ENCODE measurements at places on chromosomes 7 and 10.

- no peak for DNase-seq
Observed at GRCh38 chr10:132452216-132452650, 55.2 kb downstream of the PWWP2B start.

DNA sequence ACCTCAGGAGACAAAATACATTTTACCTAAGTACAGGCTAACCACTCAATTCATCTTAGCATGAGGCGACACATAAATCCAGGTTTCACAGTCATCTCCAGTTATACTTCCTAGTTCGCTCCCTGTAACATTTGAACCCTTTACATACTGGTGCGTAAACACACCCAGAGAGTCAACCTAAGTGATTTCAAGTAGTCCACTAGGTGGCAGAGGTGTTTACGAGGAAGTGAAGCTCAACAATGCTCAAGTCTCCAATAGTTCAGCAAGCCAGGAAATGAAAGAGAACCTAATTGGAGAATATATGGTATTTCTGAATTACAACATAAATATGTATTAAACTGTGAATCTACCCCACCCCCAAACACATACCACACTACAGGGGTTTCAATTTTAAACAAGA, 76.3 kb upstream of the ABCB5 start:
- DNase-seq = no peak

GRCh38 chr7:381211-382042, 91.5 kb downstream of the FOXL3 start:
- peak; percentile 32 for DNase-seq

GRCh38 chr10:100645613-100646392, 99.6 kb upstream of the PAX2 start:
- DNase-seq = no peak

DNA sequence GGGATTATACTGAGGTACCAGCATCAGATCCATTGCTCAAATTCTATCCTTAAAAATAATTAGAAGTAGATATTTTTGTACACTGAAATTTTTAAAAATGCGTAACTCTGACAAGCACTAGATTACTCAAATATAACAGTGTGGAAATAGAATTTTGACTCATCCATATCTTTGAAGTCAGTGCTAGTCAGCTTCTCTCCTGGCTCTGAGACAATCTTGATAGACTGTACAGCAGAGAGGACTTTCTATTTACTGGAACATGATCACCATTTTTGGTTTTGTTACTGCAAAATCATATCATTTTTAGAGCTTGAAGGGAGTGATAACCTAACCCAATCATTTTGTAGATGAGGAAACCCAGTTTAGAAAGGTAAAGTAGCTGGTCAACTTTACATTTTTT, 195.0 kb downstream of the MTERF1 start:
- DNase-seq = no peak

DNA sequence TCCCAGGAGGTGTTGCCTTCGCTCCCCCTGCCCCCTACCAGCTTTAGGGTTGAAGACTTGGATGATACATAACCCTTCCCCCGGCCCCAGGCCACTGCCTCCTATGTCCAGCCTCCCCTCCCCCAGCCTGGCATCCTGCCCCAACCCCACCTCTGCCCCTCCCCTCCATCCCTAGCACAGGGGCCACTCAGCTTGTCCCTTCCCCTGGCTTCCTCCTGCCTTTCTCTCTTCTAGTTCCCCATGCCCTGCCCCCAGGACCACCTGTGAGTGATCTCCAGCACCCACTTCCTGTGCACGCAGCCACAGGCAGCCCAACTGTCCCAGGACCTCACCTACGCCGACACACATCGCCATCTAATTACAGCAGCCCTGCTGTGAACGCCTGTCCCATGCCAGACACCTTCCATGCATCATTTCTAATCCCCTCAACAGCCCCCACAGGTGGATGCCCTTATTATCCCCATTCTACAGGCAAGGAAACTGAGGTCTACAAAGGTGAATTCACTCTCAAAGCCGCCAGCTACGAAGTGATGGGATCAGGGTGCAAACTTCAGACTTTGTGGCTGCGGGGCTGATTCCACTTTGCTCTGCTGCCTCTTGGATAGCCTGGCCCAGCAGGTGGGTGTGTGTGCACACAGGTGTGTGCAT, 82.4 kb upstream of the CHST15 start:
- DNase-seq = no peak

GRCh38 chr7:92155108-92155739, 20.9 kb upstream of the CYP51A1 start:
- no peak for DNase-seq

- no peak for DNase-seq
Observed at GRCh38 chr7:38746438-38746837, 115.3 kb upstream of the AMPH start.

- DNase-seq = no peak
Observed at GRCh38 chr10:6958711-6959110, 378.6 kb upstream of the PRKCQ start.

- DNase-seq = no peak
Observed at GRCh38 chr10:54133203-54133602, 667.8 kb downstream of the PCDH15 start.

- no peak for DNase-seq
Observed at GRCh38 chr7:84705079-84705478, 481.8 kb downstream of the SEMA3D start.

DNA sequence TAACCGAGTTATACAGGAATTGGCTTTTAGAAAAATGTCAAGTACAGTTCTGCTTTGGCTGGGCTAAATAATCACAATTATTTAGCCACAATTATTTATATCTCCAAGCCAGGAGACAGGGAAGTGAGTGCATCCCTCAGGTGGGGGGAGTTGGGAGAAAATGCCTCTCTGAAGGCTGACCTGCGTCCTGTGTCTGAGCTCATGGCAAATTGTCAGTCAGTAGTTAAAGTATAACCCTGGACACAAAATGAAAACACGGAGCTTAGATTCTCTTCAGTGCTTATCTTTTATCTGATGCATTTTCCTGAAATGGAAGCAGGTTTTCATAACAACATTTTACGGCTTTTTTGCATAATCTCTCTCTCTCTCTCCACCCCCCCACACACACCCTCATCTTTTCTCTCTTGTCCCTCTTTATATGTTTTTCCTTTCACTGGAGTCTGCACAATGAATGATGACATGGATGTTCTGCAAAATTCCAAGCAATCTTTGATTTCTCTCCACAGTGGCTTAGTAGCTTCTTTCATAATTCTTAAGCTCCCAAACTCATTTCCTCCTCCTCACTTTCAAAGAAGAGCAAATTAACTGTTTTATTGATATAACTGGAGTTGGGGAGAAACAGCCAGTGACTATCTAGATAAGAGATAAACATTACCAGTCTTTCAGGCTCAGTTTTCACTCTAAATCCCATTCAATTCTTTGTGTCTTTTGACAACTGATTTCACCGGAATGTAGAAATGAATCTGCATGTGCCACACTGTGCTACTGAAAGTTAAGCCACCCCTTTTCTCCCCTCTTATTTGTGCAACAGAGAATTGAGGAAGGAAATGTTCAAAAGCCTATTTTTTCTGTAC, 521.4 kb upstream of the GHITM start:
- no peak for DNase-seq

DNA sequence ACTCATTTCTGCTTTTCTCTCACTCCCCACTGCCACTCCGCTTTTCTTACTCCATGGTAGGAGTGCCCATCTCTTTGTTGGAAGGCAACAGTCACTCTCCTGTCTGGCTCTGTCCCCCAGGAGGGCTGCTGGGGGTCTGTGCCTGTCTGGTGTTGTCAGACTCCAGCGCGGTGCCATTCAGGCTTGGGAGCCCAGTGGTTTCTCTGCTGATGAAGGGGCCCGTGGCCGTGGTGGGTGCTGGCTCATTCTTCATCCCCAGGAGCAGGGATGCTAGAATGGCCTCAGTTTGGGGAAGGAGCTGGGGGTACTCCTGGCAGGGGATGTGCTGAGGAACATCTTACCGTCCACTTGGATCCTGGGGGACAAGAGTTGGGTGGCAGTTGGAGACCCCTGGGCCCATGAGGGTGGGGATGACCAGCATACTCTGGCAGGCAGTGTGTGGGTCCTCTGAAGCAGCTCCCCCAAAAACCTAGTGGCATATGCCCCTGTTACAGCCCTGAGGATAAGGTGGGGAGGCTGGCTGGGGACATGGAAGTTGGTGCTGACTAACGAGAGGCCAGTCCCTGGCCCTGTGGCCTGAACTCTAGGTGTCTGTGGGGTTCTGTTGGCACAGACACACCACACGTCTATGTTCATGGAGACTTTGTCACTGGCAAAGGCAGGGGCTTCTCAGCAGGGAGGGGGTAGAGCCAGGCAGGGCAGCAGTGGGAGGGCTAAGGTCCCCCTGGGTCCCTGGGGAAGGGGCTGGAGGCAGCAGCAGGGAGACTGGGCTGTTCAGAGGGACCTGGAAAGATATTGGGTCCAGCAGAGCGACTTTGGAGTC, 102.8 kb upstream of the RET start:
- DNase-seq = no peak

DNA sequence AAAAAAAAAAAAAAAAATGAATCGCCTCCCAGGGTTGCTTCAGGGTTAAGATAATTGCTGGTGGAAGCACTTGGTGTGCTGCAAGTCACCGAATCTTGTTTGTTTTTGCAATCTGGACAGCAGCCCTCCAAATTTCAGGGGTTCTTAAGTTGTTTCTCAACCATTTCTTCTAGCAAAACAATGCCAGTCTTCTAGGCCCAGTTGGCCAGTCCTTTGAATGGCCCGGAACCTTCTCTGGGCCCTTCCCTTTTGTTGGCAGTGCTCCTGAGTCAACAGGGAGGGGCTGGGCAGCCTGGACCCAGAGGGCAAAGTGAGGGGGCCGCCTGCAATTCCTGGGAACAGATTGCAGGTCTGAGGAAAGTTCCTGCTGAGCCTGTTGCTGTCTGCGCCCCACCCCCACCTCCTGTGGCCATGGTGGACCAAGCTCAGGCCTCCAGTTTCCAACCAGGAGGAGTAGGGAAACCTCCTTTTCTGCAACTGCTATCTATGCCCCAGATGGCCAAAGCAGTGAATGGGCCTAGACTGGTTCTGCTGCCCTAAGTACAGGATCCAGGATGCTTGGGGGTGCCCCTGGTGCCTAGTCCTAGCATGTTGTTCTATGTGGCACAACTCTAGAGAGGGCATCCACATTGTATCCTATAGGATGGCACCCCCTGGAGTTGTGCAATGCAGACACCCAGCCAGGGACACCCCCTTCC, 31.4 kb upstream of the PDCD4 start:
- DNase-seq = no peak

DNA sequence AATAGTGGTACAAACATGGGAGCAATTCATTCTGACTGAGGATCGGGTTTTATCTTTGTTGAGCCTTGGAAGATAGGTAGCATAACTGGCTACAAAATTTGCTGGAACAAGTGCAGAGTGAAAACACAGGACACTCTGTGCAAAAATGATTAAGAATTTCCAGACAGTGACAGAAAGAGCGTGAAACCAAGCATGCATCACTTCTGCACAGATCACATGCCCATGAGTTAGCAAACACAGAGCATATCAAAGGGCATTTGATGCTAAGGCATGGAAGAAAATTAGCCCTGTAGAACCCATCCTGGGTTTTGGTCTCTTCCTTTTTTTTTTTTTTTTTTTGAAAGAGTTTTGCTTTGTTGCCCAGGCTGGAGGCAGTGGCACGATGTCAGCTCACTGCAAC, 28.3 kb downstream of the TECTB start:
- no peak for DNase-seq

DNA sequence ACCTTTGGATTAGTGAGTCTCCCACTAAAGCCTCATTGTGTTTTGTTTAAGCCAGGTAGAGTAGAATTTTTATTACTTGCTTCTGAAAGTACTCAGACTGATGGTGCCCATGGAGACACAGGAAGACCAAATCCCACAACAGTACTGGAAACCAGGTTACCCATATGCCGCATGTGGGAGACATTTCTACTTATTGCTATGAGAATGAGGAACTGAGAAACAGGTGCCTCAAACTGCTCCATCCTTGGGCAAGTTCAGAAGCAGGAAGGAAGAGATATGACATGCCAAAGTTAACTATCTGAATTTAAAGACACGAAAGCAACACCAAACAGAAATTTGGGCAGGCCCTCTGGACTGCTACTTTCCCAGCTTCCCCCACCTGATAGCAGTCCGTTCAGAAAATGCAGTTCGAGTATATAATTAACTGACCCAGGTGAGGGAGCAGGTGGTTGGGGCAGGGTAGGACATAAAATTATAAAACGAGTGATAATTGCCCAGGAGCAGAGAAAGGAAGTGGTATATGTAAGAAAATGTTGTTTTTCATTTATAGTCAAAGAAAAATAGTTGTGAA, 382.3 kb upstream of the MTPN start:
- no peak for DNase-seq

- no peak for DNase-seq
Observed at GRCh38 chr7:28142650-28143049, 37.9 kb downstream of the JAZF1 start.

- no peak for DNase-seq
Observed at GRCh38 chr7:94897541-94897940, 9.9 kb upstream of the PPP1R9A start.

GRCh38 chr7:6262221-6262620, 10.2 kb downstream of the CYTH3 start:
- DNase-seq = no peak

- DNase-seq = no peak
Observed at GRCh38 chr7:148982654-148983199, 45.6 kb downstream of the PDIA4 start.

GRCh38 chr10:37734971-37735370, 122.4 kb downstream of the ZNF248 start:
- DNase-seq = no peak

- no peak for DNase-seq
Observed at GRCh38 chr7:130490311-130490791, 1.5 kb upstream of the MEST start.

GRCh38 chr10:15684768-15685167, 35.0 kb downstream of the ITGA8 start:
- DNase-seq = no peak

GRCh38 chr10:103188853-103189252, 4.2 kb downstream of the NT5C2 start:
- no peak for DNase-seq

DNA sequence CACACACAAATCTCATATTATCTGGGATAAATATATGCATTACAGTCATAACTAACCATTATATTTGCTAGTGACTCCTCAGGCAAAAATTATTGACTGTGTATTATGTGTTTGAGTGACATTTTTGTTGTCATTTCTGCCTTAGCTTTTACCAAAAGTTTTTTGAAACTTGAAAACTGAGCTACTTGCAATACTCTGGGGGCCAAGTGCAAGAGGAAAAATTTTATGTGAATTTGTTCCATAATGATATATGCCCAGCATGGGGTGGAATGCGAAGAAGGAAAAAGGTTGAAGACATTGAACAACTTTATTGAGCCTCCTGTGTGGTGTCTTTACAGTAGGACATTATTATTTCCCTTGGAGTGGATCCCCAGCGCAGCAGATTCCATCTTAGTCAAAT, 176.8 kb upstream of the FERD3L start:
- DNase-seq = no peak

- no peak for DNase-seq
Observed at GRCh38 chr7:133275008-133275407, 22.1 kb downstream of the EXOC4 start.

- no peak for DNase-seq
Observed at GRCh38 chr7:101953248-101953819, 135.9 kb downstream of the CUX1 start.

- DNase-seq = no peak
Observed at GRCh38 chr10:93707623-93708022, 5.2 kb upstream of the FRA10AC1 start.

- DNase-seq = no peak
Observed at GRCh38 chr7:16648551-16648950, 2.6 kb downstream of the BZW2 start.
